ENCODE measurements at places on chromosomes 6 and 20.

DNA sequence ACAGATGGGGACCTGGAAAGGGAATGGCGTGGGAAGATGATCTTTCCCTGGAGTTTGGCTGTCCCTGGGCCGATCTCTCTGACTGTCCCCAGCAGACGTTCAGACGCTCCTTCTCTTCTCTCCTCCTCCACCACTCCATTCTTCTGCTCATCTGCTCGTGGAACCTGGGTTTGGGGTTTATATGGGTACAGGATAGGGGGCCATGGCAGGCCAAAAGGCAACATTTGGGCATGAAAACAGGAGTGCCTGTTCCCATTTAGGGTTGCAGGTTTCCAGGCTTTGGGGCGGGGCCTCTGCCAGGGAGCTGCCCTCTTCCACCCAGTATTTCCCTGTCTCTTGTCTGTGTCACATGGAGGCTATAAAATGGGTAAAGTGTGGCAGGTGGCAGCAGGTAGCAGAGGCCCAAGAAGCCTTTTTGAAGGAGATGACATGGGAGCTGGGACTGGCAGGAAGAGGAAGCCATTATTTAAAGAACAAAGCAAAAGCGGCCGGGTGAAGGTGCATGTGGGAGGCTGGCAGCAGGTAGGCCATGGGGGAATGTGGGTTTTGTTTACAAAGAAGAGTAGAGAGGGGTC, 203.7 kb downstream of the BMP7 start:
- no peak for DNase-seq

- no peak for DNase-seq
These were observed 868 bp upstream of the SLC2A4RG start for GRCh38 chr20:63738687-63739129.

- DNase-seq, result no peak
These were observed 4.9 kb upstream of the TBX18 start for GRCh38 chr6:84769306-84769705.

- no peak for DNase-seq
These were observed 34.6 kb downstream of the CYP24A1 start for GRCh38 chr20:54139188-54139587.

GRCh38 chr6:137390334-137390733, 103.9 kb downstream of the OLIG3 start:
- DNase-seq, result no peak

DNA sequence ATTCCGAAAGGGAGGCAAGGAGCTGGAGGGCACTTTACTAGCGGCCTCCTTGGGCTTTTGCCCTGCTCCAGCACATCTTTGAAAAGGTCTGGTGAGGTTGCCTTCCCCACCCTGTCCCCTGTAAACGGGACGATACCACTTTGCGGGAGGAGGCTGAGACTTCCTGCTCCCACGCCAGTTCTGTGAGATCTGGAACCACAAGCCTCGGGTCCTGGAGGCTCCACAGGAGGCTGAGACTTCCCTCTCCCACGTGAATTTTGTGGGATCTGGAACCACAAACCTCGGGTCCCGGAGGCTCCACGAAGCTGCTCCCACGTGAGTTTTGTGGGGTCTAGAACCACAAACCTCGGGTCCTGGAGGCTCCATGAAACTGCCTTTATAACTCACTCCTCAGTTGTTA, 209.3 kb downstream of the DLL1 start:
- no peak for DNase-seq

- DNase-seq, result no peak
These were observed 15.0 kb downstream of the CCN2 start for GRCh38 chr6:131936156-131936555.

GRCh38 chr6:75065523-75065922, 140.3 kb downstream of the COL12A1 start:
- DNase-seq, result no peak

DNA sequence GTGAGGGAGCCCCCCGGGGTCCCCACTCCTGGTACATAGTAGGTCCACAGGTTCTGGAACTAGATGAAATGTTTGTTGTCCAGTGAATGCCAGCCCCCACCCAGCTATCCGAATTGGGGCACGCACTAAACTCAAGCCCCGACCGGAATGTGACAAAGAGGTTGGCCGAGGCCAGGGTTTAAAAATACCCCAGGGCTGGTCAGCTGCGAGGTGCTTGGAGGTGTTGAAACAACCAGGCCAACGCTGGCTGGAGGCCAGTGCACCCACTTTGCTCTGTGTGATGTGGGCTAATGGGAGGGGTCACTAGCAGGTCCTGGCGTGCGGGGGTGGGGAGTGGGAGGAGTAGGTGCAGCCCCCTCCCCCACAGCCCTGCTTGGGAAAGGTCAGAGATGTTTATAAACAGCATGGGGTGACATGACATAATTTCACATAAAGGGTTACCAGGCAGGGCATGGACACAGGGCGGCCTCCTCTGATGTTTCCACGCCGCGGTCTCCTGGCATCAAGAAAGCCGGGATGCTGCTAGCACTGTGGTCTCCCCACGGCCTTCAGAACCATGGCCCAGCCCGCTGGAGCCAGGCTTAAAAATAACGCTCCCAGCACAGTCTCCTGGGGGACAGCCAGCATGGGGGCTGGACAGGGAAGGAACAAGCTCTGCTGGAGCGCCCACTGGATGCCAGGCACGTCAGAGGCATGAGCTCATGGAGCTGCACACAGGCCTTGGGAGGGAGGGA, 111.2 kb upstream of the PTPN1 start:
- DNase-seq, result no peak

GRCh38 chr20:58622671-58623578, 28.2 kb upstream of the STX16 start:
- DNase-seq, result no peak

DNA sequence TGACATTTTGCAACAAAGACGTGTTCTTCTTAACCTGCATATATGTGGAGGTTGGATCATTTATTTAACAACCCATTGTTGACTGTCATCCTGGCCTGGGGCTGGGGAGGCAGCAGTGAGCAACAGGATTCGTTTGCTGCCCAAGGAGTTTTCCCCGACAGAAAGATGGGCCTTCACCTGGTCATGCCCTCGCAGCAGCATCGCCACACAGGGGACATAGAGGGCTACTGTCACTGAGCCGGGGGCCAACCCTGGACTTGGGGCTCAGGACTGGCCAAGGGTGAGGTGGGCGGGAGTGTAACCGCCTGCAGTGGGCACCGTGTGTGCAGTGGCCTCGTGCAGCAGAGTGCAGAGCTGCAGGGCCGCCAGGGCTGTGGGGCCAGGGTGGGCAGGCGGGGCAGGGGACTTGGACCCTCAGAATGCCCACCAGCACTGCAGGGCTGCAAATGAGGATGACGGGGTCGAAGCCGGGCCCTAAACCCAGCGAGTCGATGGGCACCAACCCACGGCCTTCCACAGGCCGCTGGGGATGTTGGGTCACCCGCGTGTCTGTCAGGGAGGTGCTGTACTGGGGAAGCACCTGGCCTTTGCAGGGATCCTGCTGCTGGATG, 11.8 kb downstream of the DUSP22 start:
- DNase-seq, result no peak

- DNase-seq, result no peak
These were observed 3.6 kb downstream of the JARID2 start for GRCh38 chr6:15249371-15250019.

GRCh38 chr6:109240370-109241084, 141.7 kb downstream of the CD164 start:
- no peak for DNase-seq

DNA sequence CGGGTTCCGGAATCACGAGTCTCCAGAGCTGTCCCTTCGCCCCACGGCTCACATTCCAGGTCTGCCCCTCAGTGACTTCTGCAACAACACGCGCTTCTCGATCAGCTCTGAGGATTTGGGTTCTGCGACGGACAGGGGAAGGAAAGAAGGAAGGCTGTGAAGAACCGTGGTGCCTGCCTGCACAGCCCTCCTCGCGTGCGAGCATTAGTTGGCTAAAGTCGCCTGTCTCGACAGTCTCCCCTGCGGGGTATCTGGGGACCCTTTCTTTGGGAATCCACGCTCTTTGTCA, 23.1 kb downstream of the VPS52 start:
- no peak for DNase-seq

DNA sequence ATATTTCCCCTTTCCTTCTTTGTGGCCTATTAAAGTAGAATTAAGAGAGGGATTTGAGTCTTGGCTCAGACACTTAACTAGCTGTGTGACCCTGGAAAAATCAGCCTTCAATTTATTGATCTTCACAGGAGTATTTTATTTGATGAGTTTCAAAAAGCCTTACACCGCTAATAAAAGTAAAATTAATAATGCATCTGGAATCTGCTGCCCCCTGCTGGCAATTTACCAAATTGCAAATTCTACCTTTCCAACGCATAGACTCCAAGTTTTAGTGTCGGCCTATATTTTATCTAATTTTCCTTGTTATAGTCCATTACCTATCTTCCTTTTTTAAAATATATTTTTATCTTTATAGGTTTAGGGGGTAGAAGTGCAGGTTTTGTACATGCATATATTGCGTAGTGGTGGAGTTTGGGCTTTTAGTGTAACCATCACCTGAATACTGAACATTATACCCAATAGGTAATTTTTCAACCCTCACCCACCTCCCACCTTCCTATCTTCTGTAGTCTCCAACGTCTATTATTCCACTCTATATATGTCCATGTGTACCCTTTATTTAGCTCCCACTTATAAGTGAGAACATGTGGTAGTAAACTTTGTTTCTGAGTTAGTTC, 46.3 kb downstream of the GOPC start:
- peak; percentile 62 for DNase-seq

DNA sequence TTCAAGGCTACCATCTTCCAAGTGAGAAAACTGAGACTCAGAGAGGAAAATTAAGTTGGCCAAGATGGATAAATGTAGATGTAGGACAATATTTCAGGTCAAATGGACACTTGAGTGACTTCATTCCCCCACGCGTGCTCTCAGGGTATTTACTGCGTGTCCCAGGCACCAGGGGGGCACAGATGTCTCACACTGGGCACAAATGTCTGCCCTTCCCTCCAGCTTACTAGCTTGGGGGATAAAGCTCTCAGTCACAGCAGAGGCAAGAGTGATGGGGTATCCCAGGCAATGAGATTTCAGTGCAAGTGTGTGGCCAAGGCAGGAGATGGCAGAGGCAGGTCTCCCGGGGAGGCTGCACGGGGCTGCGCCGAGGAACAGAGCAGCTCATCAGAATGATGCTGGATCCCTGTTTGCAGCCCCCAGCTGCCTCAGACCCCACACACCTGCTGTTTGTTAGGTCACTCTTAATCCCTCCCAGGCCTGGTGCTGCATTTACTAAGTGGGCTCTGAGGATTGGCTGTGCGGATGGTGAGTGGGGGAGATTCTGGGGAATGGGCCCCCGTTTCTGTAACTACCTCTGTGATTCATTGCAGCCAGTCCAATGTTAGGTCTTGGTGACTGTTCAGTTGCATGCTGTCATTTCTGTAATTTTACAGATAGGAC, 44.1 kb downstream of the PTK7 start:
- DNase-seq, result no peak

DNA sequence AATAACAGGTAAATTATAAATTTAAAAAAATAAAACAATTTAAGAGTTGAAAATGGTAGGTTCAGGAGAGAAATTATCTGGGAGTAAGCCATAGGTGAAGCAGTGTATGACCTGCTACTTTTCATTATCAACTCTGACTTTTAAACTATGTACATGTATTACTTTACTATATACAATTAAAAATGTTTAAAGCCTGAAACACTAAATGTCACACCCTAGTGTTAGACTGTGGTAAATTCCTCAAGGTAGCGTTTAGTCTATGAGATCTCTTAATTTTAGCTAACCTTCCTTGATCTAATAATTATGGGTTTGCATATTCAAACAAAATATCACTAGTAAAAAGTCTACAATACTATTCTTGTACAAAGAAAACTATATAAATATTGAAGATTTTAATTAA, 22.3 kb upstream of the TBC1D32 start:
- no peak for DNase-seq

GRCh38 chr6:42369568-42369967, 82.2 kb downstream of the TRERF1 start:
- no peak for DNase-seq

DNA sequence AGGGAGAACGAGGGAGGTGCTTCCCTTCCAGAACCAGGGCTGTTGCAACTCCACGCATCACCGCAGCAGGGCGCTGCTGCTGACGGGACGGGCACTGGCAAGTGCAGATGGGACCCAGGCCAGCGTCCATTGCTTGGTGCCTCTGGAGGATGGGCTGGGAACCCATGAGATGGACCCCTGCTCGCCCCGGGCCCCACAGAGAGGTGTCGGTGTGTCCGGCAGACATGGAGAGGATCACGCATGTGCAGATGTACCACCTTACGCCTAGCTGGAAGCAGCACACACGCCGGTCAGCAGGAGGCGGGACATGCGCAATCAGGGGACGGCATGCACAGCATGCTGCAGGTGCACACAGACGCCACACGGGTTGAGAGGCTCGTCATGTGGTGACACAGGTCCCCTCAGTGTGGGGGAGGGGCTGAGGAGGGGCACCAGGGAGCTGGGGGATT, 5.7 kb downstream of the CABLES2 start:
- DNase-seq, result no peak

DNA sequence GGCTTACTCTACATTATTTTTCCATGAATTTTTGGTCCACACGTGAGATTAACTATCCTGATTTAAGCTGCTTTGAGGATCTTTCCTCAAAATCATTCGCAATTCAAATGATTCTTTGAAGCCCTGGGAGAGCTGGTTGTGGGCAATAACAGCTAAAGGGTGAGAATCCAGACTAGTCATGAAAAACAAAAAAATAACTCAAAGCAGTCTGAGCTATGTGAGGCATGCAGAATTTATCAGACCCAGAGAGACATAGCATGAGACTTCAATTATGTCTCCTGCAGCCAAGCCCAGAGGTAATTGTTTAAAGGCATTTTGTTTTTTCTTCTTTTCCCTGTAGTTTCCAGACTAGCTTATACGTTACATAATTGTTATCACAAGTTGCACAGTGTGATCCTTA, 517.3 kb upstream of the PTCHD4 start:
- DNase-seq, result no peak

DNA sequence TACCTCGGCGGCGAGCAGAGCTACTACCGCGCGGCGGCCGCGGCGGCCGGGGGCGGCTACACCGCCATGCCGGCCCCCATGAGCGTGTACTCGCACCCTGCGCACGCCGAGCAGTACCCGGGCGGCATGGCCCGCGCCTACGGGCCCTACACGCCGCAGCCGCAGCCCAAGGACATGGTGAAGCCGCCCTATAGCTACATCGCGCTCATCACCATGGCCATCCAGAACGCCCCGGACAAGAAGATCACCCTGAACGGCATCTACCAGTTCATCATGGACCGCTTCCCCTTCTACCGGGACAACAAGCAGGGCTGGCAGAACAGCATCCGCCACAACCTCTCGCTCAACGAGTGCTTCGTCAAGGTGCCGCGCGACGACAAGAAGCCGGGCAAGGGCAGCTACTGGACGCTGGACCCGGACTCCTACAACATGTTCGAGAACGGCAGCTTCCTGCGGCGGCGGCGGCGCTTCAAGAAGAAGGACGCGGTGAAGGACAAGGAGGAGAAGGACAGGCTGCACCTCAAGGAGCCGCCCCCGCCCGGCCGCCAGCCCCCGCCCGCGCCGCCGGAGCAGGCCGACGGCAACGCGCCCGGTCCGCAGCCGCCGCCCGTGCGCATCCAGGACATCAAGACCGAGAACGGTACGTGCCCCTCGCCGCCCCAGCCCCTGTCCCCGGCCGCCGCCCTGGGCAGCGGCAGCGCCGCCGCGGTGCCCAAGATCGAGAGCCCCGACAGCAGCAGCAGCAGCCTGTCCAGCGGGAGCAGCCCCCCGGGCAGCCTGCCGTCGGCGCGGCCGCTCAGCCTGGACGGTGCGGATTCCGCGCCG, 994 bp downstream of the FOXC1 start:
- DNase-seq, result no peak

GRCh38 chr6:5274231-5274630, 12.9 kb downstream of the FARS2 start:
- DNase-seq, result no peak
